Camera-type eye (tissue), 1 donor: ENCODE measurements at places on chromosomes 3 and 15. TPM values are rescaled to one million over a fixed set of nuclear protein-coding genes. Genes with fewer than 3 reads are reported as not detected.

HTD2 gene
- 26.7 TPM for total RNA-seq

ADAMTSL3 gene
- total RNA-seq = 44.9 TPM

LRTM1 gene
- 22.9 TPM for total RNA-seq

AQP9 gene
- total RNA-seq = 2.9 TPM

P2RY14 gene
- 4.9 TPM for total RNA-seq

FGF12 gene
- total RNA-seq = 13.0 TPM

GUCA1C gene
- 14.0 TPM for total RNA-seq

NR2E3 gene
- 218 TPM for total RNA-seq

DNAH12 gene
- 0.71 TPM for total RNA-seq
